ENCODE measurements at places on chromosomes 5 and 9. TPM values are rescaled to one million over a fixed set of nuclear protein-coding genes. Genes with fewer than 3 reads are reported as not detected.
A peak's percentile ranks its signal among the peaks of the same experiment; 100 is the strongest.

GRCh38 chr9:113901221-113901688 lies 25.1 kb downstream of the ZNF618 start:
- DNase-seq = no peak

- DNase-seq = peak; percentile 87
Observed at GRCh38 chr9:110659891-110660541, 8.6 kb upstream of the MUSK start.

- DNase-seq = no peak
Observed at GRCh38 chr9:13860946-13861640, 452.8 kb downstream of the NFIB start.

DNA sequence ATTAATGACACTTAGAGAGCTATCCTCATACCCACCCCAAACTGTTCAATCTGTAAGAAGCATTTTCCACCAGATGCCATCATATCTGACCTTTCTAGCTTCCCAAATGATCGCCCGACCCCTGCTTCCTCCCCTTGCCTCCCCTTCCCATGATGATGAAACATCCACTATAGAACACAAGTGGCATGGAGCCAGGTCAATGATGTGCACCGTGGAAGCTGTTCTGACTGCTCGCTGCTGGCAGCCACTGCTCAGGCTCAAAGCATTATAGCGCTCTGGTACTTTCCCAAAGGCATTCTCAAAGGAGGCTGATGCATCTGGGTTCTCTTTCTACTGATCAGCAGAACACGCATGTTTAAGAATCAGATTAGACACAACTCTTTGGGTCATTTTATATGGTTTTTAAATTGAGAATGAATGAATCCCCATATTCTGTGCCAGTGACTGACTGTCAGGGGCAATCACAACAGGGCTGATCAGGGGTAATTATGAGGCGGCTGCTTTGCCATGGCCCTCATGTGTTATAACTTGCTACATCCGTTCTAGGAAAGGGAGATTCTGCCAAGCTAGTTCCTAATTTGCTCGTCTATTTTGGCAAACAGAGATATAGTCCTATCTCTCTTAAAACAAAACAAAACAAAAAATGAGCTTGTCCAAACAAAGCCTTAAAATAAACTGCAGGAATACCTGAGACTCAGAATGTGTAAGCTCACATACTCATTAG lies 343.7 kb downstream of the ENC1 start:
- no peak for DNase-seq

GRCh38 chr5:170233358-170233892 lies 640 bp downstream of the C5orf58 start:
- no peak for DNase-seq

GRCh38 chr5:20572614-20573013 lies 584.6 kb upstream of the CDH18 start:
- peak; percentile 53 for DNase-seq

DNA sequence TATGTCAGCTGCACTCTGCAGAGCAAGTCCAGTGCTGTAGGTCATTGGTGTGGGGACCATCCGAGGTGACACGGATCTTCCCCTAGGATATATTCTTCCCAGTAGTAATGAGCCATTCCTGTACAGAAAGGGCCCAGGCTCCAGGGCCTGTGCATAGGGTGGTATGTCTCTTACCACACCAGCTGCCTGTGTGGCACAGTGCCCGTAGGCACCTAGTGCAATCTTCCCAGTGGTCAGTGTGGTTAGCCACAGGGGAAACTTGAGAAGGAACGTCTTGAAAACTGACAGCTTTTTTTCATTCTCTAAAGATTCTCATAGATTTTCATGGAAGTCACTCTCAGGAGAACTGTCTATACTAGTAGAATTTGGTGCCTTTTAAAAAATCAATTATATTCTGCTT lies 39.8 kb downstream of the CYSTM1 start:
- DNase-seq = peak; percentile 96

- DNase-seq = peak; percentile 66
Observed at GRCh38 chr5:97854871-97855762, 672.1 kb upstream of the RIOK2 start.

GRCh38 chr9:136326761-136327303 lies 507 bp upstream of the GPSM1 start:
- no peak for DNase-seq

- DNase-seq = no peak
Observed at GRCh38 chr5:107099506-107099905, 571.2 kb downstream of the EFNA5 start.

GRCh38 chr9:89595646-89596045 lies 9.2 kb upstream of the GADD45G start:
- no peak for DNase-seq

DNA sequence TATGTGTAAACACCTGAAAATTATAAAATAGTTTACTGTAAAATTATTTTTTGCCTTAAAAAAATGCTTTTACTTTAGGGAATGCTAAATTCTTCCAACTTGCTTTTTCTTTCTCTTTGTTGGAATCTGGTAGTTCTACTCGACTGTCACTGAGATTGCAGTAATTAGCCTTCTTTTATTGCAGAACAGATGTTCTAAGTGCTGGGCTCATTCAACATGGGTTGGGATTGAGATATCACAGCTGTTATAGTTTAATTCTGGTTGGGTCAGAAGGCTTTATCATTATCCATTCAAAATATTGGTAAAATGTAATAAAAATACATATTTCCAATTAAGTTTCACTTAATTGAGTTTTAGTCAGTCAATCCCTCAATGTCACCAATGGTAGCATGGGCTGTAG lies 686.7 kb downstream of the CDH18 start:
- no peak for DNase-seq

- DNase-seq = no peak
Observed at GRCh38 chr5:56803025-56803424, 12.3 kb upstream of the MAP3K1 start.

GRCh38 chr9:18920141-18921084 lies 112.6 kb downstream of the SAXO1 start:
- no peak for DNase-seq

GRCh38 chr9:95188459-95188858 lies 129.1 kb downstream of the FANCC start:
- DNase-seq = no peak

- DNase-seq = no peak
Observed at GRCh38 chr9:5524090-5524489, 13.8 kb downstream of the PDCD1LG2 start.

- DNase-seq = no peak
Observed at GRCh38 chr5:75058986-75059535, 6.7 kb upstream of the GCNT4 start.

- no peak for DNase-seq
Observed at GRCh38 chr5:163822548-163822947, 317.1 kb downstream of the MAT2B start.

DNA sequence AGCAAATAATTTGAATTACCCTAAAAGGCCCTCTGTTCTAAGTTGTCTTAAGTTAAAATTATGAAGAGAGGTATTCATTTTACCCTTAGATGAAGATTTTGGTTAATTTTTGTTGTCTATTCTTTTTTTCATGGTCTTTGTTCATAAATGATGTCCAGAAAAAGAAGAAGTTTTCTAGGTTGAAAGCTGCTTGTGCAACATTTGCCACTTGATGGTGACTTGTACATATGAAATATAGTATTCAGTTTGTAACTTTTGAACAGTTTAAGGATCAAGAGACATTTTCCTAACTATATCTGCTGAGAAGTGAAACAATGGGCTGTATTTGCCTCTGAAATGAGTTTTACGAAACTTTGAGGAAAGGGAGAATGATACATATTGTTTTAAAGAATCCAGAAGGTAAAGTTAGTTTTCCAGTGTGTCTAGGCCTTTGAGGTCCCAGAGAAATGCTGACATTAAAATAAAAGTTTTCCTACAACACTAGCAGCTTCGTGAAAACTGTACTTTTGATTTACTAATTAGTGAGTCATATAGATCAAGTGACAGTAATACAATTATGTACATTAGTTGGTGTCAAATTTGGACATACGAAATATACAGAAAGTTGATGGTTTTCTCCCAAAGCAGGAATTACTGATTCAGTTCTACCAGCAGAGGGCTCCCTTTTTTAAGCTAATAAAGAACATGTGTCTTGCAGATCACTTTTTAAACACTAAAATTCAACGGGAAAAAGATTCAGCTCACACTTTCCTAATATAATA lies 70.5 kb downstream of the PIK3R1 start:
- DNase-seq = peak; percentile 66

GRCh38 chr5:139671096-139671841 lies 23.1 kb downstream of the CXXC5 start:
- DNase-seq = peak; percentile 69

DNA sequence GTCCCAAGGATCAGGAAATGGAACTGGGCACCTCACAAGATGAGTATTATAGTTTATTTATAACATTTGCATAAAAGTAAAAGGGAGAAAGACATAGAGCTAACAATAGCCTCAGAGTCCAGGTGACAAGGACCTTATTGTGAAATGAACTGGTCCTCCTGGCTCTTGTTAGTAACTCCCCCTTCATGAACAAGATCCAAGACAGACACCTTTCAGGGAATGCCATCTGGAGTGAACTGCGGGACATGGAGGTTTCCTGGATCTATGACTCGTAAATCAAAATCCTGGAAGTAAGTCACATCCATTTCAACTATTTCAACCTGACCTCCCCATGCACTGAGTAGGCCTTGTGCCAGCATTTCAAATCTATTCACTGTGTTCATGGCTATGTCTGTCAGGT lies 129.5 kb upstream of the GAS1 start:
- peak; percentile 48 for DNase-seq

DNA sequence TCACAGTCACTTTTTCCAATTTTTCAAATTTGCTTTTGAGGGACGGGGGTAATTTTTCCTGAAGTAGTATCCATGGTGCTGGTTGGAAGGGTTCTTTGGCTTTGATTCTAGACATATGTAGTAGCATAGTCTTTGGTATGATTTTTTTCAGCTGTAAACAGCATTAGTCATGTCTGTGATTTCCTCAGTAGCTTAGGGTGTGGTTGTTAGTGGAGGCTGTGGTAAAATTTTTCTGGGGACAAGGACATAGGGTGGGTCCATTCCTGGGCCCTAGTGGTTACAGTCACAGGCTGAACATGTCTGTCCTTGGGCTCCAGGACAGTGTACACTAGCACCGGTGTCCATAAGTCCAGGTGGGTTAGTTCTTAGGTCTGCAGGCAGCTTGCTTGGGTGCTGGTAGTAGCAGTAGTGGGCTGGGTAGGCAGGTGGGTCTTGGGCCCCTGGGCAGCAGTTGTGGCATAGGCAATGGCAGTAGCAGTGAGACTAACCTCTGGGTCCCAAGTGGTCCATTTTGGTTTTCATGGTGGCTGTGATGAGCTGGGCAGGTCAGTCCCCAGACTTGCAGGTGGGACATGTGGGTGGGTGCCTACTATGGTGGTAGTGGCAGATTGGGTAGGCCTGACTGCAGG lies 100.0 kb upstream of the CXCL14 start:
- no peak for DNase-seq

- no peak for DNase-seq
Observed at GRCh38 chr5:59956130-59956783, 62.7 kb upstream of the PDE4D start.

GRCh38 chr5:41252036-41252435 lies 38.7 kb upstream of the C6 start:
- DNase-seq = peak; percentile 26

- DNase-seq = peak; percentile 12
Observed at GRCh38 chr5:146130440-146131045, 25.2 kb upstream of the PLAC8L1 start.

DNA sequence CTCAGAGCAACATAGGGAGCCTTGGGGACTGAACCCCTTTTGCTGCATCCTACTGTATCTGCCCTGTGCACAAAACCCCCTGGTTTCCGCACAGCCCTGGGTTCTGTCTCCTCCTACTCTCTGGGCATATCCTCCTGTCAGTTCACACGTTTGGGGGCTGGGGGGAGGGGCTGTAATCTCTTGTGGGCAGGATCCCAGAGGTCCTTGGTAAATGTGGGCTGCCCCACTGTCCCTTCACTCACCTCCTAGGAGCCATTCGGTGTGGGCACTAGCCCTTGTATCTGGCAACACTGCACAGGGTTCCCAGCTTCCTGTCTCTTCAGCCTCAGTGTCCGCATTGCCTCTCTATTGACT lies 271.8 kb upstream of the DMAC1 start:
- DNase-seq = no peak

GRCh38 chr5:86029308-86029707 lies 588.4 kb upstream of the COX7C start:
- no peak for DNase-seq

GRCh38 chr5:141957367-141957996 lies 520 bp downstream of the PCDH12 start:
- no peak for DNase-seq

- DNase-seq = no peak
Observed at GRCh38 chr9:21901546-21901945, 92.6 kb downstream of the CDKN2A start.

GRCh38 chr9:89609426-89610006 lies 4.7 kb downstream of the GADD45G start:
- DNase-seq = no peak

- DNase-seq = no peak
Observed at GRCh38 chr5:150101023-150101422, 14.7 kb upstream of the CSF1R start.

- no peak for DNase-seq
Observed at GRCh38 chr9:74576176-74576575, 79.0 kb downstream of the RORB start.

GRCh38 chr5:104540448-104540847 lies 977.9 kb upstream of the NUDT12 start:
- DNase-seq = peak; percentile 73

- DNase-seq = peak; percentile 90
Observed at GRCh38 chr5:136629125-136629792, 263.9 kb upstream of the TRPC7 start.

The GABRA6 gene
- total RNA-seq = not detected

The SLF1 gene
- 13.3 TPM for total RNA-seq

The SEMA6A gene
- total RNA-seq = not detected

The FOXD4 gene
- 0.05 TPM for total RNA-seq

The ZNF608 gene
- total RNA-seq = 18.0 TPM

The MEIKIN gene
- total RNA-seq = not detected

The ZFAND5 gene
- 216 TPM for total RNA-seq

The HRH2 gene
- 0.32 TPM for total RNA-seq

The LTC4S gene
- not detected for total RNA-seq

The CERT1 gene
- total RNA-seq = 13.3 TPM
